Aorta (tissue), 5 donors: ENCODE measurements at places on chromosomes 11 and 22. TPM values are rescaled to one million over a fixed set of nuclear protein-coding genes. Genes with fewer than 3 reads are reported as not detected.

DNA sequence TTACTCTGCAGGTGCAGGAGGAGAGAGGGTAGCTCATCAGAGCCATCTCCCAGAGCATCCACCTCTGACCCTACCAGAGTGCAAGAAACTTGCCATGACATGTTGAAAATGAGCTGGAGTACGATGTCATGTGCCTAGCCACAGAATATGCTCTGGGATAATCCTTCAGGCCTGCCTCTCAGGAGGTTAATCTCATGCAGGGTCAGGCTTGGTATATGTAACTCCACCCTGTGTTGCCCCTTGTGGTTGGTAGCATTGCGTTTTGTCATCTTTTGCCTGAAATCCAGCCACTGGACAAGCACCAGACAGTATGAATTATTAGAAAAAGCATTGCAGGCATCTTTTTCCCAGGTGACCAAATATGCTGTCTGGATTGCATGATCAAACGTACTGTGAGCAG is 36.2 kb downstream of the CNTF start:
- no peak for DNase-seq

- no peak for DNase-seq
These were observed 3.8 kb upstream of the OR10A5 start for GRCh38 chr11:6841694-6842093.

DNA sequence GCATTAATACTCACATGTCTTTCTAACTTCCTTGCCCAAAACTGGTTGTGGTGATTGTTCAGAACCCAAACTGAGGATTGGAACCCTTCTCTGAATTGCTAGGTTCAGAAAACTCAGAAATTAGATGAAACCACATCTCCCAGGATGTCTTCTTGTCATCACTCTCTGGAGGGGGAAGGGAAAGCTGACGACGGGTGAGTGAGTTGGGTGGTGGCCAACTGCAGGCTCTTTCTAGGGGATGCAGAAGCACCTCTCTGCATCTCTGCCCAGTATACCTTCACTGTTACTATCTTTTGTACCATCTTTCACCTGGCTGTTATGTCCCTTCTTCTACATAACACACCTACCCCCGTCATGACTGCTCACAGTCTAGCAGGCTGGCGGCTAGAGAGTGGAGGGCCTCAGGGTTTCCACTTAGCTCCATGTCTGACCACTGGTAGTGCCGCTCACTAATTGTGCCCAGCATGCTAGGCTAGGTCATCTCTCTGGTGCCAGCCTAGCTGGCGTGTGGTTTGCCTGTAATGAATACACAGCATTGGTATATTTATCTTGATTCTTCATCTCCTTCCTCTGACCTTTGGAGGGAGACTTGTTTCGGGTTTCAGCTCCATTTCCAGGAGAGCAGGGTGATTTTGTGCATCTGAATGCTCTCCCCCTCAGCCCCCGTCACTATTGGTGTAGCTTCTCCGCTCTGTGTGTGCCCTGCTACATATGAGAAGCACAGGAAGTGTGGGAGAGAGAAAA is 7.3 kb downstream of the GRAMD1B start:
- DNase-seq: no peak

DNA sequence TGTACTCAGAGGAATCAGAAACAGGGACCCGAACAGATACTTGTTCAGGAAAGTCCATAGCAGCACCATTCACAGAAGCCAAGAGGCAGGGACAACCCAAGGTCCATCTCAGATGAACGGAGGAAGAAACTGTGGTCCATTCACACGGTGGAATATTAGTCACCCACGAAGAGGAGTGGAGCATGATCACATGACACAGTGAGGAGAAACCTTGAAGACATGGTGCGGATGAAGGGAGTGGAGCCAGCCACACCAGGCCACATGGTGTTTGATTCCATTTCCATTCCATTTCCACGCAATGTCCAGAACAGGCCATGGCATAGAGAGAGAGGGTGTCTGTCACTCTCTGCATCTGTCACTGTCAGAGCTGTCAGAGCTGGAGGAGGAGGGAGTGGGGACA is 30.7 kb downstream of the NADSYN1 start:
- no peak for DNase-seq

Gene VPREB1
- not detected for polyA plus RNA-seq

Gene ZNF280A
- not detected for polyA plus RNA-seq

Gene PIH1D2
- polyA plus RNA-seq: 1.0 TPM

Gene OR8H1
- not detected for polyA plus RNA-seq
